ENCODE measurements at places on chromosomes 5 and 9. TPM values are rescaled to one million over a fixed set of nuclear protein-coding genes. Genes with fewer than 3 reads are reported as not detected.
A peak's percentile ranks its signal among the peaks of the same experiment; 100 is the strongest.

GRCh38 chr5:139659695-139660101 is 11.5 kb downstream of the CXXC5 start:
- DNase-seq: no peak

DNA sequence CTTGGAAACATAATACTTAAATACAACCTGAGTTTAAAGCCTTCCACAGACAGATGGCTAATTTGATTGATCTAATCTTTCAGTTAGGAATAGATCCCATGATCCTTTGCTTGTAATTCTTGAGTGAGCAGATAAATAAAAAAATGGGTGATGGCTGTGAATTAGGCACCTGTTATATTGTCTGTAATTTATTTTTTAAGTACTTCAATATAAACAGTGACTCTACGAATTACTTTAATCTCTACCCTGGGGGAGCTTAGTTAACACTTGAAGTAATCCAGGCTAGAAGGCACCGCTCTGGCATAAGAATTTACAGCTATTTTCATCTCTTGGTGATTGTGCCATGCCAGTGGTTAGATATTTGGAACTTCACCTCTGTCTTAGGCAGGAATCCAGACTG is 9.0 kb downstream of the EGFLAM start:
- no peak for DNase-seq

SLC35A4 gene
- polyA plus RNA-seq: 52.8 TPM

DNA sequence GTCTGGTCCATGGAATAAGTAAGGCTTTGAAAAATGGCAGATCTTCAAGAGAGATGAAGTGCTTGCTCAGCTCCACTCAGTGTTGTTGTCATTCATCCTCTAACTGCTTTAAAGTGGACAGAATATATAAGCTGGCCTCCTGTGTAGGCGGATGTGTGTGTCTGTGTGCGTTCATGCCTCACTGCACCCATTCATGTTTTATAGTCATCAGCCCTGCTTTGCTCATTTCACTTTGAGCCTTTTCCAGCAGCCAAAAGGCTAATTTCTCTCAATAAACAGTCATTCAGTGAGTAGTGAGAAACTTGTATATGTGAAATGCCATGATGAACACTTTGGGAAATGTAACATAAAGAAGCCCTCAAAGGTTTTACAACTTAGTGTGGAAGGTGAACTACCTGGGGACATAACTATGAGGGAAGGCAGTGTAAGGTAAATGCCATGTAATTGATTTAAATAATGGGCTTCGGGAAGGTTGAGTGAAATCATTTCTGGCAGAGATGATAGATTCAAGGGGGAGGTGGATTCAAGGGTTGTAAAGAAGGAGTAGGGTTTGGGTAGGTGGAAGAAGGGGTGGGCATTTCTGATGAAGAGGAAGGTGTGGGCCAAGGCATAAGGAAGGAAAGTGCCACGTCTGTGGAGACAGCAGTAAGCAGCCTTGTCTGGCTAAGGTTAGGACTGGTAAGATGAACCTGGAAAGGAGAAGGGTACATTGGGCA is 15.7 kb downstream of the TTC23L start:
- no peak for DNase-seq

DNA sequence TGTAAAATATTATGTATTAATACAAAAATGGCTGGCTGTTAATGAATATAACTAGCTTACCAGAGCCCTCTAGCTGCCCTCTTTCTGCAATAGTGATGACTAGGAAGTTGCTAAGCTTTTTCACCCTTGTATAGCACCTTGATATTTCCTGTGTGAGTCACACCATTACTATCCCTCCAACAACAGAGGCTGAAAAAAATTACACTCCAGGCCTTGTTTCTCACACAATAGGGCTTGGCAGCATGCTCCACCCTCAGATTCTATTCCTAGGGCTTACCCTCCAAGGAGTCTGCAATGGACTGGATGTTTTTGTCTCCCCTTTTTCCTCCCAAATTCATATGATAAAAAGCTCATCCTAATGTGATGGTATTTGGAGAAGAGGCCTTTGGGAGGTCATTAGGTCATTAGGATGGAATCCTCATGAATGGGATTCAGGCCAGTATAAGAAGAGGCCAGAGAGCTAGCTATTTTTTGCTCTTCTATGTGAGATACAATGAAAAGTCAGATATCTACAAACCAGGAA is 184.6 kb upstream of the MAP1B start:
- peak; percentile 25 for DNase-seq

DNA sequence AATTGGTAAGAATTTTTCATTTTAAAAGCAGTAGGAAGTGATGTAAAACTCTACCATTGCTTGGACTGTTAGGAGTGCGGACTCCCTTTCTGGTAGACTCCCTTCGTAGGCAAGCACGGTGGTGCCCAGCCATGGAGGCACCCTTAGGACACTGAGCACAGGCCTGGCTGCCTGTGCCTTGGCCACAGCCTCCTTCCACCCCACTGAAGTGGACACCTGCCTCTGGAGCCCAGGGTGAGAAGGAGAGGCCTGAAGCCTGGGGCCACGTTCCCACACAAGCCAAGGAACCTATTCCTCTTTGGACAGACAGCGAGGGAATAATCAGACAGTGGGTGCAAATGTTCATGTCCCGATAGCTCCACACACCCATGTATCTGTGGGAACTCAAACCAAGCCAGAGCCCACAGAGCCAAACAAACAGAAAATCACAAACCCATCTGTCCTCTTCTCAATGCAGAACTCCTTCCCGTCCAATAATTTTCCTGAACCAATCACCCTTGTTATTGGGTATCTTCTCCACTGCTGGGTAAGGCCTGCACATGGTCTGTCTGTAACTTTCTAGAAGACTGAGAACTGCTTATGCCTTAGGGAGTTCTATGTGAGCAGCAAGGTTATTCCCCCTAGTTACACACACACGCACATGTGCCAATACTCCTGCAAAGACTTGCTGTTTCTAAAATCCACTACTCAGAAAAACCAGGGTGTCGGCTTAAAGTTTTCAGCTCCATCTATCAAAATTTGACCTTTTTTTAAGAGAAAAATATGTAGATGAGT is 45.2 kb downstream of the UBE2QL1 start:
- DNase-seq: no peak

IRGM gene
- not detected for polyA plus RNA-seq

- DNase-seq: no peak
Observed at GRCh38 chr5:83531661-83532060, 60.1 kb downstream of the VCAN start.

DNA sequence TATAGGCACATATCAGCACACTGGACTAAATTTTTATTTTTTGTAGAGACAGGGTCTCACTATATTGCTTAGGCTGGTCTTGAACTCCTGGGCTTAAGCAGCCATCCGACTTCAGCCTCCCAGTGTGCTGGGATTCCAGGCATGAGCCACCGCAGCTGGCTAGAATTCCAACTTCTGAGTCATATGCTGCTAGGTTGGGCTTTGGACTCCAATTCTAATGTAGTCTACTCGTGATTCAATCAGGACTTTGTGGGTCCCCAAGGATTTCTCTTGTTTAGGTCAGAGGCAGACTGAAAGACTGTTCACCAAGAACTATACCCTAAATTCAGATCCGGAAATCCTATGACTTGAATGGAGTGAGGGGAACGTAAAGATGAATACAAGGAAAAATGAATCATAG is 68.2 kb upstream of the CHD1 start:
- no peak for DNase-seq

C5orf22 gene
- polyA plus RNA-seq: 18.4 TPM

GRCh38 chr9:73807952-73808351 is 656.3 kb downstream of the ANXA1 start:
- no peak for DNase-seq

FAM151B gene
- 3.8 TPM for polyA plus RNA-seq

DNA sequence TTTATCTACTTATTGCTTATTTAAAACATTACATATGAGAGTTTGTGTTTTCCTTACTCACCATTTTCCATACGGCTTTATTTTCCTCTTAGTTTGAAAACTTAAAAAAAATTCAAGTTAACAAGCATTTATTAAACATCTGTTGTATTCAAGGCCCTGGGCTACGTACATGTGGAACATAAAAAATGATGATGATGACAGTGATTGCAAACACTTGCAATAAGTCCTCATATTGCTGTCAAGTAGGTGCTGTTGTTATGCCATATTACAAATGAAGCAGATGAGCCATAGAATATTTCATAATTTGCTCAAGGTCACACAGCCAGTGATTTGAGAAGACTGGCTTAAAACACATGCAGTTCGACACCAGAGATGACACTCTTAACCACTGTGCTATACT is 180.6 kb downstream of the COMMD10 start:
- DNase-seq: no peak

DNA sequence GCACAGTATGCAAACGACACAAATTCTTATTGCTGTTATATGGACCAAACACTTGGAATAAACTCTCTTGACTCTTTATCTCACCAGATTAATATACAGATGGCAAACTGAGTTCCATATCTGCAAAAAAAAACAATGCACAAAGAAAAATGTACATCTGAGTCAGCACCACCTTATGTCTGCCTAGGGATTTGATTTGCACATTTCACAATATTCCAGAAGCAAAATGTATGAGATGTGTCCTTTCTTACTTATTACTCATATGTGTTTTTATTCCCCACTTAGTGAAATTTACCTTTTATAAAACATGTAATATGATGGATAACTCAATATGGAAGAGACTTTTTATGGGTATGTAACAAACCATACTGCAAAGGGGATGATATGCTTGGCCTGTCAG is 236.9 kb downstream of the GLIS3 start:
- DNase-seq: no peak
